ENCODE measurements at places on chromosomes 6 and 20.
A peak's percentile ranks its signal among the peaks of the same experiment; 100 is the strongest.

- DNase-seq = no peak
These were observed at the start of gene FOXS1 for GRCh38 chr20:31845300-31845863. FOXS1 (minus strand) TSS chr20:31845604; CDS start chr20:31845542, 62 bp downstream.

GRCh38 chr6:130136798-130137197 lies 86.0 kb downstream of the SAMD3 start:
- DNase-seq = no peak

DNA sequence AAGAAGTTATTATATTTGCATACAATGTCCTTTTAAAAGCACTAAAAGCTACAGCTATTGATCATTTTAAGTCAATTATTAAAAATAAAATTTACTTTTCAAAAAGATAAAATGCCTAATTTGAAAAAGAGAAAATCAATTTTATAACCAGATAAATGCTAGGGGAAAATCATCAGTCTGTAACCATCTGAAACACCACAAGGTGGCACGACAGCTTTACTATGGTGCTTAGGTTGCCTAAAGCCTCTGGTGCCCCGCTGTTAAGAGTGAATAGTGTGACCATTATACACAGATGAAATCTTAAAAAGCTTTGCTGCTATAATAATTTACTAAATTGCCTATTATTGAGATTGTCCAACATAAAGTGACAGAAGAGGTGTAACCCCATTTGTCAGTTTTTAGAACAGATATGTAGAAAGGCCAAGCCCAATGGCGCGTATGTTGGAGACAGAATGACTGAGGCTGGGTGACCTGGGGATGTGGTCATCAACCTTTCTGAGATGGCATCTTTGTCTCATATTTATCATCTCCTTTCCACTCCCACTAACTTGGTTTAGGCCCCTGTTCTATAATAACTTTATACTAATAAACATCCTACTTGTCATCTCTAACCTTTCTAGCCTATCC lies 100.8 kb downstream of the MOXD1 start:
- DNase-seq = peak; percentile 32

- no peak for DNase-seq
These were observed 9.6 kb downstream of the CMTR1 start for GRCh38 chr6:37442416-37443215.

DNA sequence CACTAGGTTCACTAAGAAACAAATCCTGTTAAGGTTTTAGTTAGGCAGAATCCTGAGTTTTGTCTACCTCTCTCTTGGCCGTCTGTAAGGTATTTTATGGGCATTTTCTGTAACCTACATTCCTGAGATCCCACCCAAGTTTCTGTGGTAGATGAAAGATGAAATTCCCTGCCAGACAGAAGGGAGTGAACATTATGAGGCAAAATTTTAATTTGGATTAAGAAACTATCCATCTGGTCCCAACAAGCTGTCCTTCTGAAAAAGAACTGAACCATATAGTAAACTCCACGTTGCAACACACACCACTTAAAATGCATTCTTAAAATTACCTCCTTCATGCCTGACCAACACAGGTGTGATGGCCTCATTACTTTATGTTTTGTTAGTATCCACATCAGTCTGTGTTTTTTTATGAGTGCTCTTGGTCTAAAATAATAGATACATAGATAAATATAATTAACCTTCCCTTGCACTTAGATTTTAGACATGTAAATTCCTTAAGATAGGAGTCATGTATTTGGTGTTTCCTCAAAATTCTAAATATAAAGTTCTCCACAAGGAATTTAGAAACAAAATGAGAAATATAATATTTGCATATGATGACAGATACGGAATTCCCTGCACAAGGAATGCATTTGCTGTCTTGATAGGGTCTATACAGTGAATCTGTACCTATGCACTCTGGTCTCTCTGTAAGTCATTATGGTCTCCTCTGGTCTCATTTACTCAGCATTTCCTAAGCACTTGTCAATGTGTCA lies 86.5 kb downstream of the CHD6 start:
- no peak for DNase-seq

DNA sequence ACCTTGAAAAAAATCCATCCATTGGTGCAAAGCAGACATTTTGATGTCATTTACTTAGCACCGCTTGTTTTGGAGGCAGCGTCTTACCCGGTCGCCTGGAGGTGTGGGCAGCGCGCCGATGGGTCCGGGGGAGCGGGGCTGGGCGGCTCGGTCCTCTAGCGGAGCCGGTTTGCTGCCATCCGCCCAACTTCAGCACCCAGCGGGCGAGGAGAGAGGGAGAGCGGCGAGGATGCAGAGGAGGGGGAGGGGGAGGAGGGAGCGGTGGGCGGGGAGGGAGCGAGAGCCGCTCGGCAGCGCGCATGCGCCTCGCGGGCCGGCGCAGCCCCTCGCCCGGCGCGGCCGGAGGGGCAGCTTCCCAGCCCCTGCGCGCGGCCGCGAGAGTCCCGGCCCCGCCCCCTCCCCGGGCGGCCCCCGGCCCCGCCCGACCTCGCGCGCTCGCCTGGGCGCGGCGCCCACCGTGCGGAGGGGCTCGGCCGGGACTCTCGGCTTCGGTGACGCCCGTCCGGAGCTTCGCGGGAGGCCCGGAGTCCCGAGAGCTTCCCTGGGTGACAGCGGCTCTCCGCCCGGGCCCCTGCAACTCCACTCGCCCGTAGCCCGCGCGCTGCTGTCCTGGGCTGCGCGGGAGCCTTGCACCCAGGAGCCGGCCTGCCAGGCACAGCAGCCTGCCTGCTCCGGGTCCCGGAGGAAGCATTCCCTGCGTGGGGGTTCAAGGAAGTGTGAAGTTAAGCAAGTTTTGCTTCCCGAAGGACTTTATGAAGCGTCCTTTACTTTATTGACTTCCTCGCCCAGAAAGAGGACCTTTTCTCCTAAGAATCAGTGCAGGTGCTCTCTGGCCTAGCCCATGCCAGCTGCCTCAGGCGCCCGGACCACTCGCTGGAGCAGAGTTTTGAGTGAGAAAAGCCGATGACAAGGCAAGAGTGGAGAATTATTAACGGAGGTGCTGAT lies at the start of gene RGS17:
TSS of gene RGS17 (minus strand) at position 246 of the 945 bp plus-strand sequence. CDS start 87,264 bp downstream, outside the sequence.
- no peak for DNase-seq
